ENCODE measurements at places on chromosomes 6 and 20.
A peak's percentile ranks its signal among the peaks of the same experiment; 100 is the strongest.

GRCh38 chr6:129730477-129731165 is 20.6 kb upstream of the ARHGAP18 start:
- DNase-seq = no peak

- DNase-seq = no peak
Measured at GRCh38 chr6:47970826-47971225, 140.2 kb downstream of the PTCHD4 start.

GRCh38 chr6:154337406-154338005 is 19.1 kb downstream of the IPCEF1 start:
- DNase-seq = no peak

DNA sequence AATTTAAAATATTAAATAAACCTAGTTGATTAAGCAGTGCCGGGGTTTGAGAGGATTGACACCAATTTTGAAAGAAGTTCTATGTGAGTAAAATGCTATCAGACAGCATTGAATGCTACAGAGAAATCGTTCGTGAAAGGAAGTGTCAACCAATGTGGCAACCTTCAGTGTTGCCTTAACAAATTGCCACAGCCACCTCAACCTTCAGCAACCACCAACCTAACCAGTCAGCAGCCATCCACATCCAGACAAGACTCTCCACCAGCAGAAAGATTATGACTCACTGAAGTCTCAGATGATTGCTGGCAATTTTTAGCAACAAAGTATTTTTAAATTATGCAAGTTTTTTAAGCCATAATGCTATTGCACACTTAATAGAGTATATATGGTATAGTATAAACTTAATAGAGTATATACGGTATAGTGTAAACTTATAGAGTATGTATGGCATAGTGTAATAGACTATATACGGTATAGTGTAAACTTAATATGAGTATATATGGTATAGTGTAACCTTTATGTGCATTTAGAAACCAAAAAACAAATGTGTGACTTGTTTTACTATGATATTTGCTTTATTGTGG is 65.3 kb upstream of the ID4 start:
- DNase-seq = no peak

- DNase-seq = no peak
Measured at GRCh38 chr6:63305277-63305676, 14.5 kb downstream of the LGSN start.

DNA sequence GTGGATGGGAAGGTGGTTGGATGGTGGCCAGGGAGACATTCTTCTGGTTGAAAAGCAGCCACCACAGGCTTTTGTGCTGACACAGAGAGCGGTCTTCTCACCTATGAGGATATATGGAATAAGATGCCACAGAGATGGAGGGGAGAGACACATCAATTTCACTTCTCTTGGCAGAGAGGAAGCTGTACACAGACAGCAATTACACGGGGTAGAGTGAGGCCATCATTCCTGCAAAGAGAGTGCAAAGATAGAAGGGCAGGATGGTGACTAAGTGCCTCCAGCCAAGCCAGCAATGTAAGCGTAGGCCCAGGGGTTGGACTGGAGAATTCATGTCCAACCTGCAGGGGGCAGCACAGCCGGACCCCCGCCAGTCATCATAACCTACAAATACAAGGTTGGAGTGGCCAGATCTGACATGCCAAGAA is 56.4 kb downstream of the NRN1 start:
- no peak for DNase-seq

DNA sequence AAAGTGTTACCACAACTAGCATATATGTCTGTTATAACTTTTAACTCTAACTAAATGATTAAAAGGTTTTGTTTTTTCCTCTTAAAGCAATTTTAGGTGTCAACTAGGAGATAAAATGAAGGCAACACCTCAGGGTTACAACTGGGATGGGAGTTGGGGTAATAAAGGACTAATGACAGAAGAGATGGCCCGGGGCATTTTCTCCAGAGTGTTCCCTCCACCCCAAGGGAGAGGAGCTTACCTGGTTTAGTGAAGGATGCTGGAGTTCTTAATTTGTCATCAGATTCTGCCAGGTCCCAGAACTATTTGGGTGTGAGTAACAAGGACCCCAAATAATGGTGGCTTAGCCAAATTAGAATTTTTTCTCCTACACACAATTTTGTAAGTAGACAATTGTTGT is 260.3 kb downstream of the CD109 start:
- no peak for DNase-seq

DNA sequence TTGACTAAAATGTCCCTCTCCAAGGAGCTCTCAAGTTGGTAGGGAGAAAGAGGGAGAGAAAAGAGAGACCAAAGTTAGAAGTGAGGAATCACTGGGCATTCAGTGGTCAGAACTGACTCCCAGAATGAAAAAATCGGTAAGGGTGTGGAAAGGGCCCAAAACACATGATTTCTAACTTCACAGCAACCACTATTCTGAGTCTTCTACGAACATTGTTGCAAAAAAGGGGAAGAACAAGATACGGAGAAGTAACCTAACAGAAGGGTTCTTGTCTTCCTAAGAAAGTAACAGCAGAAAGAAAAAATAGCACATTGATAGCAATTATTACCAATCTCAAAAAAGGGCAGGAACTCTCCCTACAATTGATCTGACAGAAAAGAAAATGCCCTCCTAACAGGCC is 65.6 kb downstream of the ATP9A start:
- DNase-seq = no peak

DNA sequence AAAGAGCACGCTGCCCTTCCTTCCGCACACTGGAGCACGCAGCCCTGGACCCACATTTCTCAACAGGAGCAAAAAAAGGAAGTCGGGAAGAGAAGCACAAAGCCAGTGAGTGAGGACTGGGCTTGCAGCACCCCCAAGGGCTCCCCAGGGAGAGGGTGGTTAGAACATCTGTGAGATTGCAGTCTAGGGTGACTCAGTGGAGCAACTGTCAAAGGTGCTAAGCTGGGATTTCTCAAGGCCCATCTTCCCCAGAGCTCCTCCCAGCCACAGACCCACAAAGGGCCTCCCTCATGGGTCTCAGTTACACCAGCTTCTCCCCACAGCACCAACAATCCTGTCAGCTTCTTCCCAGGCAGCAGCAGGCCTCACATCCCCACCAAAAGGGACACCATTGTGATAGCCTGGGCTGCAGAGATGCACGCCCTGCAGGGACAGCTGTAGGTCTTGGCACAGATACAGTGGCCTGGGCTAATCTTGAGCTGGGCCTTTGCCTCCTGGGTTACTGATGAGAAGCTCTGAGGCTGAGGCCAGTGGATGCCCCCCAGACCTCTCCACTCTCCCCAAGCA is 39.6 kb upstream of the CD93 start:
- DNase-seq = no peak

DNA sequence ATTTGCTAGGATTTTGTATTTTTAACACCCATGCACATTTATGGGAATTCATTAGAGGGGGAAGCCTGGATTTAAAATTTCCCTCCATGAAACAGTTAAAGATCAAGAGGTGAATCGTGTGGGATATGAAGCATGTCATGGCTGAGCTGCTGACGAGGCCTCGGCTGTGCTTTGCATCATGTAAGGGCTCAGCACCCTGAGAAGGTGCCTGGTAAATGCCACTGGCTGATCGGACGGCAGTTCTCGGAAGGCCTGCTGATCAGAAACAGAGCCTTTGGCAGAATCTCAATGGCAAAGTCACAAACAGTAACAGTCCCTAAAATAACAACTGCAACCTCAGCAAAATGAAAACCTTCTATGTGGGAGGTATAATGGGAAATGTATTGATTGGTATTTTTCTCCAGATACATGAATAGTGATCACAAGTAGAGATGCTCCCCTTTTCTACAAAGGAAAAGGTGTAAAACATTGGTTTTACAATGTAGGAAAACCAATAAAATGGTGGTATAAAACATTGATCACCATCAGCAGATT is 53.0 kb upstream of the FUCA2 start:
- no peak for DNase-seq

DNA sequence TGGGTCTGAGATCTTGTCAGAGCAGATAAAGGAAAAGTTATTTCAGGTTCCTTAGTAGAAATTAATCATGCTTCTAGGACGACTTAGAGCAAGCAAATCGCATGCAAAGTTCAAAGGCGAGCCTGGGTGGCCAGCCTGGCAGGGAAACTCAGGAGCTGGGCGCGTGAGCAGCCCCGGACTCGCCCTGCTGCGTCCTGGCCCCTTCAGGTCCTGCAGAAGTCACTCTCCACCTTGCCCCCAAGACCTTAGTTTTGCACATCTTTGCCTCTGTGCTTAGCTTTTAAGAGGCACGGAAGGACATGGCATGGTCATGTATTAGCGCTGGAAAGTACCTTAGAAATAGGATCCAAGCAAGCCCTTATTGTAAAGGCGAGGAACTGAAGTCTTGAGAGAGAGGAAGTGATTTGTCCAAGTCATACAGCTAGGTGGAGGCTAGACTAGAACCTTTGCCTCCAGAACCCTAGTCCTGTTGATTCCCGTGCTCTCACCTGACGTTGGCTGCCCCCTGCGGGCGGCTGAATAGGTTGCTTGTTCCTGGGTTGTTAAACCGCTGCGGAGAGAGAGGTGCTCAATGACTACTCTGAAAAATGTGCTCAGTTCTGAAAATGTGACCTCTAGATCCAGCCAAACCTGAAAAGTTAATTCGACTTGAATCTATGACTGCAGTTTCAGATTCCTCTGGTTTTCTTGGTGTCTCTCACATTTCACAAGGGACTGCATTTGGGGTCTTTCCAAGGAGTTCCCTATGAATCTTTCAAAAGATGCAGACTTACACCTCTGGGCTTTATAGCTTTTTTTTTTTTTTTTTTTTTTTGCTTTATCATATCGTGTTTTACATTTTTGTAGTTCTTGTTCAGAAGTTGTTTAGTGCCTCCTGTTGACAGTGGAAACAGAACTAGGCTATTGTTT is 2.7 kb downstream of the MYB start:
- peak; percentile 65 for DNase-seq

GRCh38 chr6:78397499-78397898 is 469.9 kb upstream of the IRAK1BP1 start:
- DNase-seq = no peak

DNA sequence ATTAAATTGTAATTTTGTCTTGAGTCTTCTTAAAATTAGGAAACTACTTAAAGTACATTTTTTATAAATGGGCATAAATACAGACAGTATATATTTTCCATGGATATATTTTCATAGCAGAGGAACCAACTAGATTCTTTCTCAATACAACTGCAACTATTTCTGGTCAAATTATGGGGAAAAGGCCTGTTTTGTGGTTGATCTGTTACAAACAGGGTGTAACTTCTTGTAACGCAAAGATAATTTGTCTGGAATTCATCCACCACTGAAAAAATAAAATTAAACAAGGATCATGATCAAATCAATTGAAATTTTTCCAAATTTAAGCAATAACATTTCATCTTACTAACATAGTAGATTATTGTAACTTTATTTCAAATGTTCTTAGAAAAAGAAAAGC is 67.2 kb upstream of the RNF146 start:
- DNase-seq = no peak

DNA sequence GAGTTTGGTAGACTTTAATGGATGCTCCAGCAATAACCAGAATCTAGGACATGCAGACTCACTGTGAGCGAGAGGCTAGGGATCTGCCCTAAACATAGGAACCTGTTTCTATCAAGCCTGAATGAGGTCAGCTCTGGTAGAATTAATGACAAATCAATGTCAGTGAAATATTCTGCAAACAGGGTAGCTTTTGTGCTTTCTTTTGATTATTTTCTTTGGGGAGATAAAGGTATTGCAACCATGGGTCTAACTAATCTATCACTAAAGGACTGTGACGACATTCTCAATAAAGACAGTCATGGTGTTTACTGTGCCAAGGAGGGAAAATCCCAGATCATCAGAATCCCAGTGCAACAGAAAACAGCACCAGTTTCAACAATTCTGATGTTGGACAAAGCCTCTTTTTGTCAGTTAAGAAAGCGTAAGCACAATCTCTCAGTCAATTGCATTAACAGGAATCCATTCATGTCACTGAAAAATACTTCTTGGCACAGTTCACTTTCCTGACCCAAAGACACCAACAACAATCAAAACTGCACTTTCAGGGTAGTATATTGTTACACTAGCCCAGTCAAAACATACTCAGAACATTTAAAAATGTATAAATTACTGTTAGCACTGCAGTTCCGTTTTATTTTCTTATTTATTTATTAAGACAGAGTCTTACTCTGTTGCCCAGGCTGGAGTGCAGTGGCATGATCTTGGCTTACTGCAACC is 36.8 kb upstream of the SMIM29 start:
- DNase-seq = no peak

DNA sequence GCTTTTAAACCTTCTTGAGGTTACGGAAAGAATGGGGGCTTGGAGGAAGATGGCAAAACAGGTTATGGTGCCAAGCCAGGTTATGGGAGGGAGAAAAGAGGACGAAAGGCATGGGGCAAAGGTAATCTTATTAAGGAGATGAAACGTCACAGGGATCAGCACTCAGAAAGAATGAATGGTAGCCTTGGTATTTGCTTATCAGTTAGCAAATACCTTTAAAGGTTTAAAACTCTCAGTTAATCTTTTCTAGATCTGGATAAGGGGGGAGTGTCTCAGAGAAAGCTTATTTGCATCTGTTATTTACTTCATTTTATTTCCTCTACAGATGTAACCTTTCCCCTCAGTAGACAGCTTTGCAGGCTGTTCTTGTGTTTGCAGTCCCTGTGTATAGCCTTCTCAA is 55.5 kb upstream of the EEF1E1 start:
- DNase-seq = no peak

DNA sequence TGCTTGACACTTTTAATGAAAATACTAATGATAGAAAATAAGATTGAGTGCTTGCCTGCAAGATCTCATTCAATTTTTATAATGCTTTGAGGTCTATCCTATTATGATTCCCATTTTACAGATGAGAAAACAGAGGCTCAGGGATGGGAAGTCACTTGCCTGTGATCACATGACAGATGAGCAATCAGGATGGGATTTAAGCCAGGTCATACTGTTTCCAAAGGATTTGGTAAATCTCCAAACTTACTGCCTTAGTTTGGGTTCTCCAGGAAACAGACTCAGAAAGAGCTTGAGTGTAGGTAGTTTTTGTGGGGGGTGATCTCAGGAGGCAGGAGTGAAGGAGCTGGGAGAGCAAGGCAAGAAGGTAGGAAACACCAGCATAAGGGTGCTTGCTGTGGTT is 456.3 kb downstream of the MAFB start:
- no peak for DNase-seq

DNA sequence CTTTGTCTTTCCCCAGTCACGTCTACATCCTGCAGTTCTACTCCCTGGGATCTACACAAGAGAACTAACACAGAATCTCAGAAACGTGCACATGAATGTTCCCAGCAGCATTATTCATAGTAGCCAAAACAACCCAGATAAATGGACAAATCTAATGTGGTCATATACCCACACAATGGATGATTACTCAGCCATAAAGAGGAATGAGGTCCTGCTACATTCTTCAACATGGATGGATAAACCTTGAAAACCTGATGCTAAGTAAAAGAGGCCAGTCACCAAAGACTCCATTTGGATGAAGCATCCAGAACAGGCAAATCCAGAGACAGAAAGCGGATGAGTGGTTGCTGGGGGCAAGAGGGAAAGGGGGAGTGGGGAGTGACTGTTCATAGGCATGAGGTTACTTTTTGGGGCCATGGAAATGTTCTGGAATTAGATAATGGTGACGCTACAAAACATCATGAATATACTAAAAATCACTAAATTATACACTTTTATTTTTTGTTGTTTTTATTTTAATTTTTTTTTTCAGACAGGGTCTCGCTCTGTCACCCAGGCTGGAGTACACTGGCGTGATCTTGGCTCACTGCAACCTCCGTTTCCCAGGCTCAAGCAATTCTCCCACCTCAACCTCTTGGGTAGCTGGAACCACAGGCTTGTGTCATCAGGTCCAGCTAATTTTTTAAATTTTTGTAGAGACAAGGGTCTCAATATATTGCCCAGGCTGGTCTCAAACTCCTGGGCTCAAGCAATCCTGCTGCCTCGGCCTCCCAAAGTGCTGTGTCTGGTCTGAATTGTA is 50.8 kb upstream of the DSN1 start:
- DNase-seq = no peak

GRCh38 chr6:148790817-148791216 is 44.0 kb downstream of the UST start:
- DNase-seq = no peak
